Stimulated activated CD4-positive, alpha-beta T cell treated with anti-CD3 and anti-CD28 coated beads, Interleukin-12 subunit alpha, Interleukin-12 subunit beta, amount 100 ng/mL, for 48 hours (primary cell): ENCODE measurements at places on chromosomes 3 and 15.

DNA sequence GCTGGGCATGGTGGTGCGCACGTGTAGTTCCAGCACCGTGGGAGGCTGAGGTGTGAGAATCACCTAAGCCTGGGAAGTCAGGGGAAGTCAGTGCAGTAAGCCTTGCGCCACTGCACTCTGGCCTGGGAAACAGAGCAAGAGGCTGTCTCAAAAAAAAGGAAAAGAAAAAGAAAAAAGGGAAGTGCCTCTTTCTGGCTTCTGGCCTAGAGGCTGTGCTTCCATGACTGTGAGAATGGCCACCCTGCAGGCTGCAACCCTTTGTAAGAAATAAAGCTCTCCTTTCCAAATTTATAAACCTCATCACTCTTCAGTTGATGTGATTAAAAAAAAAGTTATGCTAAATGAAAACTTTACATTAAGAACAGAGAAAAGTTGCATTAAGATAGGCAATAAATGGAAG, 774.3 kb downstream of the TUSC7 start:
- DNase-seq, result no peak

DNA sequence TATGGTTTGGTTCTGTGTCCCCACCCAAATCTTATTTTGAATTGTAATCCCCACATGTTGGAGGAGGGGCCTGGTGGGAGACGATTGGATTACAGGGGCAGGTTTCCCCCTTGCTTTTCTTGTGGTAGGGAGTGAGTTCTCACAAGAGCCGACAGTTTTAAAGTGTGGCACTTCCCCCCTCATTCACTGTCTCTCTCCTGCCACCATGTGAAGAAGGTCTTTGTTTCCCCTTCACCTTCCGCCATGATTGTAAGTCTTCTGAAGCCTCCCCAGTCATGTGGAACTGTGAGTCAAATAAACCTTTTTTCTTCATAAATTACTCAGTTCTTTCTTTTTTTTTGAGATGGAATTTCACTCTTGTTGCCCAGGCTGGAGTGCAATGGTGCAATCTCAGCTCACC, 124.9 kb downstream of the IQCH start:
- no peak for DNase-seq

DNA sequence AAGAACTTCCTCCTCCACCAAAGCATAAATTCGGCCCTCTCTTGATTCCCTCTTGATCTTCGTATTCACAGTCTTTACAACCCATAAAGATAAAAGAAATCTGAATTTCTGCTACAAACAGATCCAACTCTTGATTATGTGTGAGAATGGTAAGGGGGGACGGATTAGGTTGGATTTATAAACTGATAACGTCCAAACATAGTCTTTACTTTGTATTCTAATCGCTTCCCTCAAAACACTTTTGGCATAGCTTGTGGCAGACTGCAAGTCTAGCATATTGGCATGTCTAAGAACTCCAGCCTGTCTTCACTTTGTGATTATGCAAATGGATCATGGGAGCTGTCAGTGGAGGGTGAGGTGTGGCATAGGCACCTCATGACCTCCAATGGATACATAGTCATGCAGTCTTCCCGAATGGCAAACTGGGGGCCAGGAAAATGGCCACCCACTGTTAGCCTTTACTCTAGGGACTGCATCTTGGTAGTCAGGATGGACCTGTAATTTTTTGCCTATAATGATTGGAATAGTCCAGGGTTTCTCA, 24.3 kb upstream of the GPR171 start:
- no peak for DNase-seq

DNA sequence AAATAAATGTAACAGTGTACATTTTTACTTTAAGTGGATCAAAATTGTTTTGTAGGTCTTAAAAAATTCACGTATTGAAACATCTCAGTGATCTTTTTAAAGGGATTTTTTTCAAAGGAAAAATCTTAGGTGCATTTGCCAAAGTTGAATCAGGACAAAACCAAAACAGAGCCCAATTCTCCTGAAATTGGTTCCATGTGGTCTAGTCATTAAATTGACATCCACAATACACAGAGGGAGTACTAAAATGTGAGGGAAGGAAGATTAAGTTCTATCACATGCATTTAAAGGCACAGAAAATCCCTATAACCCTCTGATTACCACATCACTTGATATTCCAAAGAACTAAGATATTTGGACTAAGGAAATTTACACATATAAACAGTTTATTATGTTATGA, 39.3 kb upstream of the HDC start:
- DNase-seq, result no peak

- no peak for DNase-seq
These were observed 16.3 kb upstream of the EMC3 start for GRCh38 chr3:10002951-10003350.

DNA sequence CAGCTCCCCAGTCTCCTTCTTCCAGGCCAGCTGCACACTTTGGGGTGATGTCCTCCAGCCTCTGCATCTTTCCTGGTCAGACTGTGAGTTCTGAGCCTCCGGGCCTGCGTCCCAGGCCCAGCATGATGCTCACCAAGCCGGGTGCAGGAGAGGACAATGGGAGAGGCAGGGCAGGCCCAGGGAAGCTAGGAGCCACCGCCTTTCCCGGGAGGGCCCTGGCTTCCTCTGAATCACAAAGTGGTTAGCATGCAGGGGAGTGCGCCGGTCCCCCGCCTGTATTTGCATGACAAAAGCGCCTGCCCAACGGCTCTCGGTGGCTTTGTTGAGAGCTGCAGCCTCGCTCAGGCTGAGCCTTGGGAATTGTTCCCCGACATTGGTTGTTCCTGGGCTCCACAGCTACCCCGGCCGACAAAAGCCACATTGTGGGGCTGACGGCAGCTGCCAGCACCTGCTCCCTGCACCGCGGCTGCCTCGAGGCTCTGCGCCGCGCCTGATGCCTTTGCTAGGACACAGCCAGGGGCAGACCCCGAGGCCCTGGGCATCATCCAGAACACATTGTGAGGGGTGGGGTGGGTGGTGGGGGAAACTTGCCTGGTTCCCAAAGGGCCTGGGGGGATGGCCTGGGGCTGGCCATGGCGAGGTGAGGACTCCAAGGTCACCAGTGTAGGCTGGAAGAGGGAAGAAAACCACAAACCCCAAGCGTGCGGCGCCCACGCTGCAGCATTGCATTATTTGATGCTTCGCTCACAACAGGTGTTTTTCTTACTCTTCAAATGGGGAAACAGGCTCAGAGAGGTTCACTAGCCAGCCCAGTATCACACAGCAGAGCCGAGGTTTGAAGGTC, 20.0 kb upstream of the KLF13 start:
- DNase-seq, result no peak

- no peak for DNase-seq
These were observed 38.0 kb downstream of the TMEM41A start for GRCh38 chr3:185460719-185461350.

- no peak for DNase-seq
These were observed 33.0 kb downstream of the KBTBD8 start for GRCh38 chr3:67030785-67031740.

DNA sequence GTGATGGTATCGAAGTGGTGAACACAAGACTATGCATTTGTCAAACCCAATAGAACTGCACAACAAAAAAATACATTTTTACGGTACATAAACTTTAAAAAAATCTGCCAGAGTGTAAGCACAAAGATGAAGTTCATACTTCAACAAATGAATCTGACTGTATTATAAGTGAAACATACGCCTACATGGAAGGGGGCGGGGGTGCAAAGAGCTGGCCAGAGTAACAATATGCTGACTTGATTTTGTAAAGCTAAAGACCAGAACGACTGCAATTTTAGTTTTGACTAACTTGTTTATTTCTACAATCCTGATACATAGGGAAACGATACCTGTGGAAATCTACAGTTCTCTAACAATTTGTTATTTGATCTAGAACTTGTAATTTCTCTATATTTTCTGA, 426.0 kb downstream of the GABRG3 start:
- no peak for DNase-seq

- DNase-seq, result peak; percentile 15
These were observed at the start of gene ZKSCAN7 for GRCh38 chr3:44554626-44555592. Gene ZKSCAN7 (plus strand): TSS chr3:44555193. CDS start chr3:44557048, 1,855 bp downstream.

DNA sequence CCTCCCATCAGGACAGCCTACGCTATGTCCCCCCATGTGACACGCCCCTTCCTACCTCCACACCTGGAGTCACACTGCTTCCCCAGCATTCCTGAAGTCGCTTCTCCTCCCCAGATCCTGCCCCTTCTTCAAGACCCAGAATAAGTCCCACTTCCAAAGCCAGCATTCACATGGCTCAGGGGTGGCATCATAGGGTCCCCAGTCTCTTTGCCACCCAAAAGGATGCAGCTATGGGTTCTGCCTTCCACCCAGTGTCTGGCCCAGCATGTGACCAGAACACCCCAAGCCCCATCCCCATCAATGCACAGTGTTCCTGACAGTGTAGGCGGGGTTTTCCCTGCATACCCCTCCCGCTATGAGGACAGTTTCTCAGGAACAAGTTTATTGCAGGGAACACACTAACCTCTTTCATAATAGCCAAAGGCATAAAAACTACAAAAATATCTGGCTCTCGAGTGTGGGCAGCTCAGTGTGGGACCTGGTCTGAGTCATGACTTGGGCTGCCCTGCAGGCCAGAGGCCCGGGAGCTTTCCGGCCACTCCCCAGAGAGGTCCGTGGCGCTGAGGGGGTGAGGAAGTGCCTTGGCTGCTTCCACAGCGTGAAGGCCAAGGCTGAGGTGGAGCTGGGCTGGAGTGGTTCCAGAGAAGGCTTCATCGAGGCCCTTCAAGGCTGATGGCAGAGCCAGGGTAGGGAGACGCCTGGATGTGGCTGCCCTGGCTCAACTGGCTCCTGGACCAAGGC, 5.8 kb downstream of the ISLR start:
- no peak for DNase-seq

- DNase-seq, result no peak
These were observed 275.0 kb upstream of the CHRM5 start for GRCh38 chr15:33693166-33693800.

- DNase-seq, result no peak
These were observed 31.8 kb downstream of the FSTL1 start for GRCh38 chr3:120418866-120419490.

GRCh38 chr3:113839551-113839950, 963 bp downstream of the GRAMD1C start:
- DNase-seq, result no peak

DNA sequence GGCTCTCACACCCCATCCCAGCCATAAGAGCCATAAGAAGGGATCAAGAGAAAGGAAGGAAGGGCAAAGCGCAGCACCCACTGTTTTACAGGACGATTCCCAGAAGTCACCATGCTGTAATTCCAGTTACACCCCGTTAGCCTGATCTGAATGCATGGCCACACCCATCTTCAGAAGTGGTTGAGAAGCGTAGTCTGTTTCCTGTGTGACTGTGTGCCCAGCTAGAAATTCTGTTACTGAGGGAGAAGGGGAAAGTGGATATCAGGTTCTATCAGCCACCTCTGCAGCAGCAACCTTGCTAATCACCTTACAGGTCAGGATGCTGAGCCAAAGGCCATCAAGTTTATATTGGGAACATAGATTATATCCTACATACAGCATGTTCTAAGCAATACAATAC, 260.0 kb downstream of the ABHD5 start:
- DNase-seq, result no peak

- DNase-seq, result no peak
These were observed 15.8 kb upstream of the NFKBIZ start for GRCh38 chr3:101833446-101833974.

DNA sequence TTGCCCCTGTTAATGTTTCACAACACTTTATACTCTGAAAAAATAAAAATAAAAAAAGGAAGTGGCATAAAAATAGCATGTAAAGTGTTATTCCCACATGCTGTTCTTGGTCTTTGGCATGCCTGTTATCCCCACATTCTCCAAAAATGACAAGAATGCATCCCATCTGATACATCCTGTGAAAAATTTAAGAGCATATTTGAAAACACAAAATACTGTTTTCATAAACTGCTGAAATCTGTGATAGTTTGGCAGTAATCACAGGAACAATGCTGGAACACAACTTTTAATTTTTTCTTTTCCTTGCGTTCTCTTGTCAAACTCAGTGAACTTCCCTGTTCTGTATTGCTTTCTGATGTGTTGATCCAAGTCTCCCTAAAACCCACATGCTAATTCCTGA, 288.8 kb downstream of the ROBO2 start:
- no peak for DNase-seq

DNA sequence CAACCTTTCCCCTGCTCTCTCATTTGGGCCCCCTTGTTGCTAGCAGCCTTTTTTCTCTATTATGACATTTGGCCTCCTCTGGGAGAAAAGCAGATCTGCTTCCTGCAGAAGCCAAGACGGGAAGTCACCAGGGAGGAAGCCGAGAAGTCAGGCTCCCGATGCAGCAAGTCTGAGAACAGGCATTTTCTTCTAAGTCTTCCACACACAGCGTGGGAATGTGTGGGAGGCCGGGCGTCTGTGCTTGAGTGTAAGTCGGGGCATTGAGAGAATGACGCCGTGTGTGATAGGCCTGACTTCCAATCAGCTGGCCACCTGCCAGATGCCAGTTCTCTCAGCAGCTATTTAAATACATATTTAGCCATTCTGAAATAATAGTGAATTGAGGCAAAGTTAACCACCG, 75.8 kb upstream of the FAM98B start:
- DNase-seq, result no peak

GRCh38 chr3:122668930-122669730, 11.5 kb upstream of the PARP14 start:
- DNase-seq, result no peak

- DNase-seq, result no peak
These were observed 580 bp upstream of the RUBCN start for GRCh38 chr3:197737319-197737649.

DNA sequence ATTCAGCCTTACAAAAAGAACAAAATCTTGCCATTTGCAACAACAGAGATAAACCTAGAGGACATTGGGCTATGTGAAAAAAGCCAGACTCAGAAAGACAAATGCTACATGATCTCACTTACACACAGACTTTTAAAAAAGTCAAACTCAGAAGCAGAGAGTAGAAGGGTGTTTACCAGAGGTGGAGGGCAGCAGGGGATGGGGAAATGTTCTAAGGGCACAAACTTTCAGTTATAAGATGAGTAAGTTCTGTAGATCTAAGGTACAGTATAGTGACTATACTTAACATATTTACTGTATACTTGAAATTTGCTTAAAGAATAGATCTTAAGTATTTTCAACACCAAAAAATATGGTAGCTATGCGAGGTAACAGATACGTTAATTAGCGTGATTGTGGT, 3.0 kb downstream of the MYEF2 start:
- DNase-seq, result no peak

DNA sequence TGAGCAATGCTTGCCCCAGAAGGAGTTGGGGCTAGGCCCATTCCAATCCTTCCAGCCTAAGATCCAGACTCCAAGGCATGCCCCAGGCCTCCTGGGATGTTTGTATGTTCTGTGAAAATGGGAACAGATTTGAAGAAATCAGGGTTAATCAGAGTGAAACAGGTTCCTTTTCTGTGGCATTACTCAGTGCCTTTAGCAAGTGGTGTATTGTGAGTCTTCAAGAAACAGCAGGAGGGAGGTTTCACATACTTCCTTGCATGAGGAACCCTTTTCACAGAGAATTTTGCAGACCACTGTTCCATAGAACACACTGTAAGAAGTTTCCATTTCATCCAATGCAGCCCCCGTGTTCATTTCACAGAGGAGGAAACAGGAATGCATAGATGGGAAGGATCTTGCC, 8.4 kb upstream of the CDC25A start:
- no peak for DNase-seq
